Cerebellar cortex (tissue), 1 donor: ENCODE measurements at places on chromosomes 12 and 14.

GRCh38 chr12:109310247-109311125 lies 1.4 kb upstream of the FOXN4 start:
- no peak for DNase-seq

GRCh38 chr12:67482751-67483661 lies 165.5 kb upstream of the DYRK2 start:
- DNase-seq = peak; percentile 8

GRCh38 chr12:80230068-80230467 lies 130.7 kb downstream of the OTOGL start:
- DNase-seq = peak; percentile 66

DNA sequence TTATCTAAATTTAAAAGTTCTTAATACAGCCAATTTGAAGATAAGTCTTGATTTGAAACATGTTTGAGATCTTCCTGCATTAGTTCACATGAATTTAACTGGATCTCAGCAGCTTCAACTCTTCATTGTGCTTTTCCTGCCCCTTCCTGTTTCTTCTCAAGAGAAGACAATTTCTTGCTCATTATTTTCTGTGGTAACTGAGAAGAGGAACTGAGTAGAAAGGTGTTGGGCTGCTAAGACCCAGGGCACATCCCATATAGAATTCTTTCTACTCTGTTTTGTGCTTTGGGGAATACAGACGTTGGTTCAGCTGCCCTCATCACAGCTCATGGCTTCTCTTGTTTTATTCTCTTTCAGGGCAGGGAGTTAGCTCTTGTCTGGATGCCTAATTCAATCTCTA lies 110.2 kb downstream of the SNAPC1 start:
- no peak for DNase-seq

DNA sequence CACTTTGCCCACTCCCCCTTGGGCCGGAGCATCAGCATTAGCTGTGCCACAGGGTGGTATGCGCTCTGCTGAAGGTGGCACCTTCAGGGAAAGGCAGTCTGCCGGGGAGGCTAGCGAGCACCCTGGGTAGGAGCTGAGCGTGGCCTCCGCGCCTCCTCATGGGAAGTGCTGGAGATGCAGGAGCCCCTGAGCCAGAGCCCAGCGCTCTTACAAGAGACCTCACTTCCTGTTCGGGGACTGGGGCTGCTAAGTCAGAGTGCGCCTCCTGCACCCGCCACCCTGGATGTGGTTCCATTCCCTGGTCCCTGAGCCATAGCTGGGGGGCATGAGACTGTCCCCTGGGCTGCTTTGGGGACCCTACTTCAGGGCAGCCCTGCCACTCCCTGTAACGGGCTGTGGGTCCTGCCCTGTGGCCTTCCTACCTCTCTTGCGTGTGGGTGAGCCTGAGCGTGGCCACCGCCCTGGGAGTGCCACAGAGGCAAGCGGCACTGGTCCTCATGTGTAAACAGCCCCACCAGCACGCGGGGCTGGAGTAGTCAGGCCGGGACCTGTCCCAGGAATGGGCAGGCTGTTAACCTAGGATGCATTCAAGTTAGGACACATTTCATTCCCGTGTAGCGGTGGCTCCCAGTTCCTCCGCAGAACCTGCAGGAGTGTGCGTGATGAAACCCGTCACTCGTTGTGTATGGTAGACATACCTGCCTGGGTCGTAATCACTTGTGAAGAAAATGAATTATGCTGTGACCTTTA lies 19.4 kb downstream of the COA8 start:
- no peak for DNase-seq

DNA sequence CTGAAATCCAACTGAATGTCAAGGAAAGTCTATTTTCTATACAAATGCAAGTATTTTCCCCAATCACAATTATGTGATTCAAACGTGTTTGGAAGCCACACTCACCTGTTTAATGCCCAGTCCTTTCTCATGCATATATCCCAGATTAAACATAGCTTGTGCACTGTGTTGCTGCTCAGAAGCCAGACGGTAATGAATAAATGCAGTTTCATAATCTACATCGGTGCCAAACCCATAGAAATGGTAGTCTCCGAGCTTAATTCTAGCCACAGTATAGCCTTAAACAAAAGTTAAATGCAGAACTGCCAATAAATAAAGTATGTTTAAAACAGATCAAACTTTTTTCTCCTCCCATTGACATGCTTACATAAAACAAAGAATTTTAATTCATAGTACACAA lies 49.5 kb downstream of the SEL1L start:
- no peak for DNase-seq

GRCh38 chr12:62910549-62911169 lies 24.3 kb downstream of the PPM1H start:
- DNase-seq = no peak

DNA sequence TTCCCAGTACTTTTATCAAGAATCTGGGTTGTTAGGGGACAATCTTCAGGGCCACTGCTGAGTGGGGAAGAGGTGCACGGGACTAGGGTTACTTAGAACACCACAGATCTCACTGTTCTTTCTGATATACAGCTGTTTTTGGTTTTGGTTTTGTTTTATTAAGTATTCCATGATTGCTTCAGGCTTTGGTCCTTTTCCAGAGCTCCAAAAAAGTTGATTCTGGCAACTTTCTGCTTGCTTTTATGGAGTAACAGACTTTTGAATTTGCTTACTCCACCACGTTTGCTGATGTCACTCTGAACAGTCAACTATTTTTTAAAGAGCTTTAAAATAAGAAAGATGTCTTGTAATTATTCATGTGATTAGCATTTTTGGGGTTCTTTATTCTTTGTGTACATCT lies 368.1 kb upstream of the FOXG1 start:
- DNase-seq = no peak
